ENCODE measurements at places on chromosomes 4 and X. TPM values are rescaled to one million over a fixed set of nuclear protein-coding genes. Genes with fewer than 3 reads are reported as not detected.

The GSX2 gene
- not detected for total RNA-seq

The KLB gene
- total RNA-seq: 0.30 TPM

The PAGE1 gene
- not detected for total RNA-seq

The MCF2 gene
- 0.30 TPM for total RNA-seq

DNA sequence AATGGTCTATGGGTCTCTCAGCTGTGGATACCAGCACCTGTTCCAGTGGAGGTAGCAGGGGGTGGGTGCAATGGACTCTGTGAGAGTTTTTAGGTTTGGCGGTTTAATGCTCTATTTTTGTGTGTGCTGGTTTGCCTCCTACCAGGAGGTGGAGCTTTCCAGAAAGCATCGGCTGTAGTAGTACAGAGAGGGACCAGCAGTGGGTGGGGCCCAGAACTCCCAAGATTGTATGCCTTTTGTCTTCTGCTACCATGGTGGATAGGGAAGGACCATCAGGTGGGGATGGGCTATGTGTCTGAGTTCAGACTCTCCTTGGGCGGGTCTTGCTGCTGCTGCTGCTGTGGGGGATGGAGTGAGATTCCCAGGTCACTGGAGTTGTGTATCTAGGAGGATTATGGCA is 557.2 kb upstream of the GRID2 start:
- no peak for DNase-seq

DNA sequence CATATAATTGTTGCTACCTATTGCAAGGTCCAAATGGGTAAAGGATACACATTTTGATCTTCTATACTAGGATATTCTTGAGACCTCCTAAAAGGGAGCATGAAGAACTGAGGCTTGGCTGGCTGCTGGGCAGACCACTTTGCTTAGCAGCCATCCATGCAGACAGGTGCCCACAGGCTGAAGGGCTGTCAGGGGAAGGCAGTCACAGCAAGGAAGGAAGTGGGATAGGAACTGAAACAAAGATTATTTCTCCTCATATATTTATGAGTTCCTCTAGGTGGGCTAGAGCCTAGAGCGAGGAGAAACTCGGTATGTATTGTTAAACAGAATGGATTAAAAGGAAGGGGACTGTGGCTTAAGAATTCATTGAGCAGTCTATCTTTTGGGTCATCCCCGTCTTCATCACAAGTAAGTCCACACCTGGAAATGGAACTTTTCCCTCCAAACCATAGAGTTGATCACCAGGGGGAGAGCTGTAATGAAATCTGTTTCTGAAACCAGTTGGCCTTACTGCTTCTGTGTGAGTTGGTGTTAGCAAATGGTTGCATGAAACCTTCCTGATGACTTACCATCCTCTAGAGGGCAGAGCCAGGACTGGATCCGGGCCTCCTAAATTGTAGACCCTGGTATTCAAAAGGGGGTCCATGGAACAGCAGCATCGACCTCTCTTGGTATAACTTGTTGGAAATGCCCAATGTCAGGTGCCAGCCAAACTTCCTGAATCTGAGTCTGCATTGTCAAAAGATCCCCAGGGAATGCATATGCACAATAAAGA is 42.3 kb downstream of the AFF2 start:
- no peak for DNase-seq

DNA sequence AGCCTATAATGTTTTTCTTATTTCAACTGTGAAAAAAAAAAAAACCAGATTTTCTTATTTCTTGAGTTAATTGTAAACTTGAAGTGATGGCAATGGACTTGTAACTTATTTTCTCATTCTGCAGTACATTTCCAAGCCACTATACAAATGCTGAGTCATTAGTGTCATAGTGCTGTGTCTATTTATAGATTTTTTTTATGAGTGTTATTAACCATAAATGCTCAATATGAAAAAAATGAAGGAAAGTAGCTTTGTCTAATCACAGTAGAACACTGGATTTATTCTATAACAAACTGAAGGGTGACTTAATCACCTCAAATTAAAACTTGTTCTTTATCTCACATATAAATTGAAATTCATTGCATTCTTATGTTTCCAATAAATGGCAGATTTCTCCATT is 718.6 kb downstream of the CCSER1 start:
- no peak for DNase-seq

DNA sequence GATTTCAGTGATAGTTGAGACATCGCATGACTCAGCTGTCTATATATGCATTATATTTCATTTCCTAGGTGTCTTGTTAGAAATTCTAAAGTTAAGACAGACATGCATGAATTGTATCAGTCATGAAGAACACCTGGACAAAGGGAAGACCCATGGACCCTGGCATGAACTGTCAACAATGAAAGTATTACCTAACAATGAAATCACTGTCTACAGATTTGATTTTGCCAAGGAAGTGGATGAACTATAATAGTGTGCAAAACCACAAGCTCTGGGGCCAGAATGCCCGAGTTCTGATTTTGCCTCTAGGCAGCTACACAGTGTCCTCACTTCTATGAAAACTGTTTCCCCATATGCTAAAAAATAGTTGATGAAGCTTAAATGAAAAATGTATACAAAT is 386.1 kb downstream of the NLGN4X start:
- no peak for DNase-seq

DNA sequence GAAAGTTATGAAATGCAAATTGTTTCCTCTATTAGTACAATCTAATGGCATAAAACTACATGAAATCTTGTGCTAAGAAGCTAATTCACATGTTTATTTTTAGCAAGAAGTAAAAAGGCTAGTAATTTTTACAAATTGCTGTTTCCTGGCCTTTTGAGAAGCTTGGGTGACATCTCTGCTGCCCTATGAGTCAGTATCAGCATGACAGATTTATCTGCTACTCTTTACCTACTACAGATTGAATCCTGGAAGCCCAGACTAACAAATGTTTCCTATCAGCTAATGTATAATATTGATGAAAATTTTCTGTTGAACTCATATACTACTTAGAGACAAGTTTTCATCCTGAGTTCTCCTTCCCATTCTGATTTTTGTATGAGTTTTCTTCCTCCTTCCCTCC is 232.4 kb downstream of the DCTD start:
- no peak for DNase-seq
